ENCODE measurements at places on chromosomes 6 and 20. TPM values are rescaled to one million over a fixed set of nuclear protein-coding genes. Genes with fewer than 3 reads are reported as not detected.

DNA sequence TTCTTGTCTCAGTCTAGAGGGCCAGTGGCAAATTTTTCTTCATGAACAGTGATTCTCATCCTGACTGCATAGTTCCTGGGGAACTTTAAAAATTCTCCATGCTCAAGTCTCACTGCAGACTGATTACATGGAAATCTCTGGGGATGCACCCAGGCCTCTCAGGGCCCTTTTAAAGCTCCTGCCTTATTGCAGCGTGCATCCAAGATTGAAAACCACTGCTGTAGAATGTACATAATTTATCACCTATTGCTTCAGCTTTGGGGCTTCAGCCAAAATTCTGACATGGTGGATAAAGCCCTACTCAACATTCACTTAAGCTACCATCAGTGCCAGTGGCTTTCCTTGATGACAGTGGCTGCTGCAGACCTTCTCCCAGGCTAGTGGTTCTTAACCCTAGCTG is 143.8 kb downstream of the BTBD3 start:
- no peaks in the 10 kb centered on the region for H3K27me3 ChIP-seq
- no peaks in the 10 kb centered on the region for H3K36me3 ChIP-seq
- no peak overlapping the region for H3K4me3 ChIP-seq
- H3K27ac ChIP-seq = no peak overlapping the region
- DNase-seq = no peak
- no peaks in the 10 kb centered on the region for H3K4me1 ChIP-seq

TMEM244 gene
- total RNA-seq = not detected

DNA sequence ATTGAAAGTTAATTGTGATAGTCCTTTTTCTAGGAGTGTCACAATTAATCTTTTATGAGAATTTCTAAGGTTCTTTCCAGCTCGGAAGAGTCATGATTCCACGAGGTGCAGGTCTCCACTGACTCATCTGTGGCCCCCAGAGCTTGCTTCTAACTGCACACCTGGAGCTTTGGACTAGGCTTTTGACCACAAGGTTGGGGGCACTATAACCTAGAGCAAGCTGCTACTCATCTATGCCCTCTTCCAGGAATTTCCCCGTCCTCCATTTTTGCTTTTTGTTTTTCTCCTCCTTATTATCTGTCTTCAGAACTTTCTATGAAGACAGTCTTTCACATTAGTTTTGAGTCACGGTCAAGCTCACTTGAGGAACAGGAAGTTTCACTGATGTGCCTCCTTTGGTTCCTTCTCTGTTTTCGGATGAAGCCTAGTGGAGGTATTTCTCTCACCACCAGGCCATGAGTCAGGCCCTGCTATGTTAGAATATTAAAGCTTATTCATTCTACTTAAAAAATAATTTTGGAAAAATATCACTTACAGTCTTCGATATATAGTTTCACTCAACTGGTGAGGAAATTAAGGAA is 119.2 kb upstream of the INSM1 start:
- no peak overlapping the region for H3K4me3 ChIP-seq
- H3K36me3 ChIP-seq = no peaks in the 10 kb centered on the region
- H3K27me3 ChIP-seq = no peaks in the 10 kb centered on the region
- DNase-seq = no peak
- H3K27ac ChIP-seq = no peak overlapping the region

GMPR gene
- total RNA-seq = 64.1 TPM

GRCh38 chr6:126198631-126199030 is 141.3 kb upstream of the CENPW start:
- H3K4me1 ChIP-seq = no peaks in the 10 kb centered on the region
- H3K27me3 ChIP-seq = no peaks in the 10 kb centered on the region
- H3K36me3 ChIP-seq = no peaks in the 10 kb centered on the region
- no peak overlapping the region for H3K27ac ChIP-seq

GRCh38 chr6:146902846-146903245 is 301.4 kb upstream of the STXBP5 start:
- DNase-seq = no peak
- no peak overlapping the region for H3K27ac ChIP-seq
- peaks cover 35% of the 10 kb centered on the region for H3K4me1 ChIP-seq
- H3K4me3 ChIP-seq = no peak overlapping the region
- no peaks in the 10 kb centered on the region for H3K36me3 ChIP-seq

- no peak for DNase-seq
- H3K4me3 ChIP-seq = no peak overlapping the region
- H3K27ac ChIP-seq = no peak overlapping the region
- no peaks in the 10 kb centered on the region for H3K36me3 ChIP-seq
- H3K4me1 ChIP-seq = no peaks in the 10 kb centered on the region
Measured at GRCh38 chr20:891058-891705, 25.0 kb downstream of the ANGPT4 start.

DNA sequence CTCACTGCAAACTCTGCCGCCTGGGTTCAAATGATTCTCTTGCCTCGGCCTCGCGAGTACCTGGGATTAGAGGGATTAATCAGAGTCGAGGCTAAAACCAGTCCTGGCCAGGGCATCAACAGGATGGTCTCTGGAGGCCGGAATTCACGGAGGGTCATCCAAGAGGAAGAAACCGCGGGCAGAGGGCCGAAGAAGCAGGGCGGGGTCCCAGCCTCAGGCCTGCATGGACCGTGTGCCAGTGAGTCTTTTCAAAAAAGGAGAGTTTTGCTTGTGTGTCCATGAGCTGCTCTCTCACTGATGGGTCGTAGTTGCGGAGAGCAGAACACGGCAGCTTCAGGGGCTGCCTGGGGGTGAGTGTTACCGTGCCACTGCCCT is 295.1 kb upstream of the ZNF337 start:
- H3K27me3 ChIP-seq = peaks cover 23% of the 10 kb centered on the region
- no peaks in the 10 kb centered on the region for H3K36me3 ChIP-seq
- no peak for DNase-seq
- H3K4me1 ChIP-seq = no peaks in the 10 kb centered on the region
- H3K27ac ChIP-seq = no peak overlapping the region

Data from K562 (cell line).